ENCODE measurements at places on chromosomes 1 and 21.

- no peak for DNase-seq
Observed at GRCh38 chr1:181179987-181180365, 91.5 kb downstream of the IER5 start.

- DNase-seq = no peak
Observed at GRCh38 chr1:36389999-36390398, 4.3 kb upstream of the STK40 start.

- DNase-seq = no peak
Observed at GRCh38 chr1:25468033-25468432, 37.3 kb downstream of the MACO1 start.

GRCh38 chr1:236253918-236254637, 27.7 kb downstream of the ERO1B start:
- DNase-seq = no peak

- DNase-seq = no peak
Observed at GRCh38 chr1:87642581-87643221, 314.0 kb downstream of the LMO4 start.

DNA sequence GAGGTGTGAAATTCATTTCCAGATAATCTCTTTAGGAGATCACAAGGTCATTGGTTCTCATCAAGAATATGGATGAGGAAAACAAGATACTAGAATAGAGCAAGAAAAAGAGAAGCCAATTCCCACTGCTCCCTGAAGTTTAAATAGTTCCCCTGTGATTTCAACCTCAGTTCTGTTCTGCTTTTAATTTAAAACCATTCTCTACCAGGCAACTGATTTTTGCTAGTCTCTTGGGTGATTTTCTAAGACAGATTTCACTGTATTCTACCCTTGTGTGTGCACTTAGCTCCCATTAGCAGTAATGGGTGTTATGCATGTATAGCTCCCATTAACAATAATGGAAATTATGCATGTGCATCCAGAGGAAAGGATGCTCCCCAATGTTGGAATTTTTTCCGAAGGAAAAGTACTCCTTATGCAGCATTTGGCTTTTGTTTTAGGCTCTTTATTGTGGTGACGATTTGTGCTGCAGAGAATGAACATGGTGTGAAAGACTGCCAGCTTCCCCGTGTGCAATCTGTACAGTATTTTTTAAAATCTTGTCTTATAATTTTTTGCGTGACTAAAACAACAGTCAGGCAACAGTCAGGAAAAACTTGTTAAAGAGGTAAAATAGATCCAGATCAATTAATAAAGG, 144.0 kb upstream of the ZRANB2 start:
- DNase-seq = no peak

GRCh38 chr1:159120317-159120716, 43.8 kb upstream of the AIM2 start:
- no peak for DNase-seq

DNA sequence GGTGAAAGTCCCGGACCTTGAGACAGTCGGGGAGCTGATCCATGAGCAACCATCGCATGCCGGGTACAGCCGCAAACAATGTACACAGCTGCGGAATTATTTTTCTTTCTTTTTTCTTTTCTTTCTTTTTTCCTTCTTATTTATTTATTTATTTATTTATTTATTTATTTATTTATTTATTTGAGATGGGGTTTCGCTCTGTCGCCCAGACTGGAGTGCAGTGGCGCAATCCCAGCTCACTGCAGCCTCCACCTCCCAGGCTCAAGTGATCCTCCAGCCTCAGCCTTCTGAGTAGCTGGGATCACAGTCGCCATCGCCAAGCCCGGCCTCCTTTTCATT, 2.6 kb upstream of the PERM1 start:
- DNase-seq = no peak

- no peak for DNase-seq
Observed at GRCh38 chr1:37174876-37175275, 140.6 kb upstream of the GRIK3 start.

- no peak for DNase-seq
Observed at GRCh38 chr1:74586253-74586897, 74.0 kb upstream of the LRRC53 start.

DNA sequence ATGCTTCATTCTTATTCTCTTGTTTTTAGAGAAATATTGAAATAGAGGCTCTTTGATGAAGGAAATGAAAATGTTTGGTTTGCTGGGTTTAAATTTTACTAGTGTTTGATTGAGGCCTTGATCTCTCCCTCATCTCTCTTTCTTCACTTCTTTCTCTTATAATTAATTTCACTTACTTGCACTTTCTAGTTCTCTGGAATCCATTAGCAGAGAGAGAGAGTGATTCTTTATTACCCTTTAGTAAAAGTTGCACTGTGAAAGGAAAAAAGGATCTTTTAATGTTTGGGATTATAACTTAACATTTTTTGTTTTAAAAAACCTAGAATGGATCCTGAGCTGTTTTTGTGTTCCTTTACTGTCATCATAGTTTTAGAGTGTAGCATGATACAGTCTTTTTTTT, 12.2 kb downstream of the RPRD2 start:
- no peak for DNase-seq

GRCh38 chr21:37253991-37254390, 13.1 kb downstream of the VPS26C start:
- no peak for DNase-seq

DNA sequence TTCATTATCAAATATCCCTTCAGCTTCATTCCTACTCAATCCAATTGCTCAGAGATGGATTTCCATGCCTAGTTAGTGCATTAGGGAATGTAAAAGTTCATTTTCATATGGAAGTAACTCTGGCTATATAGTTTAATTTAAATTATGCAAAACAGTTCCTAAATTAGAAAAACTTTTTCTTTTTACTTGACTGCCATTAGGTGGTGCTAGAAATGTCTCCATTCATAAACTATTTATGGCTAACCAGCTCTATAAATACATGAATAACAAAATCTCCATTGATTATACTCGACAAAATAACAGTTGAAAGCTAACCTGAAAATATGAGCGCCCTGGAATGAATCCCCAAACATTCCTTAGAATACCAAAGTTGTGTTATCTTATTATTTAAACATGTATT, 311.4 kb downstream of the USH2A start:
- DNase-seq = no peak

GRCh38 chr1:226429858-226430715, 22.2 kb upstream of the PARP1 start:
- no peak for DNase-seq

- no peak for DNase-seq
Observed at GRCh38 chr1:61301824-61302657, 219.7 kb downstream of the NFIA start.

- no peak for DNase-seq
Observed at GRCh38 chr1:201363467-201363866, 14.0 kb downstream of the TNNT2 start.

DNA sequence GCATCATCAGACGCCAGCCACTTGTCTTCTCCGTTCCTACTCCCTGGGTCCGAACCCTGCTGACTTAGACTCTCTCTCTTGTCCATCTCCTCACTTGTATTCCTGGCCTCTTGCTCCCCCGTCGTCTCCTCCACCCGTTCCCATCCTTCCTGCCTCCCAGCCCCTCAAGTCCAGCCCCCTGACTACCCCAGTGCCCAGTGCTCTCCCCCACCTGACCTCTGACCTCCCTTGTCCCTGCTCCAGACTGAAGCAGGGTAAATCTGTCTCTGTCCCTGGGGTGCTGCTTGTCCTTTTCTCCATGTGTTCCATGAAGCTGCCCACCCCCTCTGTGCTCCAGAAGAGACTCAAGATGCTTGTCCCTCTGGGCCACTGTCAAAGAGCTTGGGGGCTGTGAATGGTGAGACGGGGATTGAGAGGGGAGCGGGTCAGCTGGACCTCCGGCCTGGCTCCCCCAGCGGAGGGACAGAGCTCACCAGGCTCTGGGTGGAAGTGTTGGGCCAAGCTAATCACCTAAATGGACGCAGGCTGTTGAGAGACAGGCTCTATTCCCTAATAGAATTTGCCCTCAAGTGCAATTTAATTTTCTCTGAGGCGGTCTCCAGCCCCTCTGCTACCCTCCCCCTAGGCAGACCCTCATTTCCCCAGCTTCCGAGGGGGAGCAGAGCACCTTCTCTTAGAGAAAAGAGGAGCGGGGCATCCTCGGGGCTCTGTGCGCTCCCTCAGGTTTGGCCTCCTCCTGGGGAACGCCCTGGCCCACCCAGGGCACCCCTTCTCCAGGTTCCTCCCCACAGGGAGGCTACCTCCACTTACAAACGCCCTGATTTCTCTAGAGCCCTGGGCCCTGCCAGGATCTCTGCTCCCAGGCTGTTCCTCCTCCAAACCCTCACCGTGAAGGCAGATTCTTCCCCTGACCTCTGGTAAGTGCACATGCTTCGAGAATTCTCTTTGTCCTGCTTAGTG, 11.0 kb upstream of the LHX4 start:
- no peak for DNase-seq

- DNase-seq = no peak
Observed at GRCh38 chr21:42091899-42092508, 20.9 kb downstream of the UMODL1 start.

- no peak for DNase-seq
Observed at GRCh38 chr1:12087797-12088314, 24.8 kb downstream of the TNFRSF8 start.

DNA sequence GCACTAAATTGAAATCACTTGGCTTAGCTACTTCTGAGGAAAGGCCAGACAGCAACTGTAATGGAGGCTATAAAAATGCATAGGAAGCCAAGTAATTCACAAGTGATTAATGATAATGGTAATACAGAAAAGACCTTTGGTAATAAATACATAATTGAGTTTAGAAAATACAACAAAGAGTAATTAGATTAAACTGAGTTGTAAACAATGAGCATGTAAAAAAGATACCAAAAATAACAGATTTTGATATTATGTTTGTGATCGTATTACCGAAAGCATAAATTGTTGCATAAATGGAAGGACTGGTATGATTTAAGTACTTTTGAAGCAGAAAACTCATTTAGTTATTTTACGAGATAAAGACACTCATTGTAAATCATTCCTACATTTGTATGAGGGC, 556.7 kb upstream of the TMPRSS15 start:
- DNase-seq = no peak

Data from NK-92 treated with Interleukin-12 subunit alpha and Interleukin-12 subunit beta, amount 100 ng/mL, for 24 hours (cell line).